ENCODE measurements at places on chromosomes 2 and 18. TPM values are rescaled to one million over a fixed set of nuclear protein-coding genes. Genes with fewer than 3 reads are reported as not detected.

The CYTIP gene
- 6.3 TPM for total RNA-seq

The HOXD4 gene
- total RNA-seq: 7.2 TPM

The DLGAP1 gene
- 0.05 TPM for total RNA-seq

The UNC80 gene
- not detected for total RNA-seq

The MROH2A gene
- not detected for total RNA-seq

The CREG2 gene
- not detected for total RNA-seq
